ENCODE measurements at places on chromosomes 13 and 19. TPM values are rescaled to one million over a fixed set of nuclear protein-coding genes. Genes with fewer than 3 reads are reported as not detected.

The NLRP4 gene
- 0.23 TPM for polyA plus RNA-seq

The ZNF835 gene
- polyA plus RNA-seq, result 0.31 TPM

The SETDB2 gene
- 6.6 TPM for polyA plus RNA-seq

The CYP2B6 gene
- polyA plus RNA-seq, result not detected

The NMRK2 gene
- 0.68 TPM for polyA plus RNA-seq

The ARHGAP45 gene
- polyA plus RNA-seq, result 14.0 TPM

The STOML3 gene
- not detected for polyA plus RNA-seq

The ZNF99 gene
- polyA plus RNA-seq, result not detected

The ZNF442 gene
- 1.1 TPM for polyA plus RNA-seq

The UQCRFS1 gene
- 44.6 TPM for polyA plus RNA-seq

The NLRP12 gene
- 0.06 TPM for polyA plus RNA-seq

The MYPOP gene
- 5.0 TPM for polyA plus RNA-seq

Measured in stomach (tissue), 19 donors.